ENCODE measurements at places on chromosomes 7 and 10.

- H3K4me3 ChIP-seq: no peak overlapping the region
- DNase-seq: peak; percentile 53
- no peaks in the 10 kb centered on the region for H3K36me3 ChIP-seq
These were observed 951.0 kb downstream of the LRMDA start for GRCh38 chr10:76382381-76382851.

GRCh38 chr10:108358912-108359311, 1194.4 kb upstream of the SORCS1 start:
- no peak overlapping the region for H3K4me3 ChIP-seq
- H3K27ac ChIP-seq: no peak overlapping the region
- no peaks in the 10 kb centered on the region for H3K36me3 ChIP-seq
- no peaks in the 10 kb centered on the region for H3K4me1 ChIP-seq
- no peak for DNase-seq

GRCh38 chr7:78720066-78720465, 733.4 kb downstream of the MAGI2 start:
- peaks cover 28% of the 10 kb centered on the region for H3K4me1 ChIP-seq
- H3K4me3 ChIP-seq: peak overlapping the region; percentile 17
- H3K27ac ChIP-seq: peak overlapping the region; percentile 80
- no peaks in the 10 kb centered on the region for H3K36me3 ChIP-seq
- no peak for DNase-seq

- H3K27me3 ChIP-seq: no peaks in the 10 kb centered on the region
- no peaks in the 10 kb centered on the region for H3K4me1 ChIP-seq
- no peak overlapping the region for H3K27ac ChIP-seq
- DNase-seq: no peak
These were observed 113.8 kb upstream of the KLF6 start for GRCh38 chr10:3898821-3899220.

DNA sequence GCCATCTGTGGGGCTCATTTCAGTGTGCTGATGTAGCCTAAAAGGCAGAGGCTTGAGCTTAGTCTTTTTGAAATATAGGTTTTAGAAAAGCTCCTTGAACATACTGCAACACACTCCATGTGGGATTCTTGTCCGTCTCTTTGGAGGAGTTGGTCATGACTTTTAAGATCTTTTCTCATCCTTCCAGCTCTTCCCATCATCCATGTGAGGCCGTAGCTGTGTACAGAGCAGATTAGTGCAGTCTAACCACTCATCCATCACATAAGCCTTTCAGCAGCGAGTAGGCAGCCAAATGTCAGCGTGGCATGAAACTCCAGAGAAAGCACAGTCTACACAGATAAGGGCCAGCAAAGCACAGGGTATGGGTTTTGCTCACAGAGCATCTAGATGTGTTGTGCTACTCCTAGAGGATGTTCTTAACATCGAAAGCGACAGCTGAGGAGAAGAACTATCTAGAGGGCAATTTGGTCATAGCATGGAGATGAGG, 28.1 kb upstream of the NPVF start:
- H3K36me3 ChIP-seq: no peaks in the 10 kb centered on the region
- no peaks in the 10 kb centered on the region for H3K27me3 ChIP-seq
- peaks cover 3% of the 10 kb centered on the region for H3K4me1 ChIP-seq
- no peak for DNase-seq
- no peak overlapping the region for H3K4me3 ChIP-seq

- DNase-seq: peak; percentile 79
- no peaks in the 10 kb centered on the region for H3K27me3 ChIP-seq
- peaks cover 67% of the 10 kb centered on the region for H3K4me1 ChIP-seq
- peak overlapping the region; percentile 11 for H3K4me3 ChIP-seq
- H3K36me3 ChIP-seq: peaks cover 14% of the 10 kb centered on the region
These were observed 49.2 kb downstream of the SVIL start for GRCh38 chr10:29585488-29585976.

GRCh38 chr7:22179442-22179879, 177.5 kb downstream of the RAPGEF5 start:
- no peak for DNase-seq
- no peaks in the 10 kb centered on the region for H3K4me1 ChIP-seq
- no peak overlapping the region for H3K27ac ChIP-seq

DNA sequence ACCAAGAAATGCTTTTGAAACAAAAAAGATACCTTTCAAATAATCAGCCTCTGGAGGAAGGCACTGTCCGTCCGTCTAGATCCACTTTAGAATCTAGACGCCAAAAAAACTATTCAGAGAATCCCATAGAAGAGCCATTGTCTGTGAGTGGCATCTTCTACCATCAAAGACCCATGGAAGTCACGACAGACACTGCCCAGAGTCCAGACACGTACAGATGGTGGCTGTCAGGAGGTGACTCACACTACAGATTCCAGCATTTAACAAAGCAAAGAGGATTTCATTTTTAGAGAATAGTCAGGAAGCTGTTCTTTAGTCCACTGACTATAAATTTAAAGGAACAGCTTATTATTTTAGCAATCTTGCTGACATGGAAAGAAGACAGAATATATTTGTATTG, 11.7 kb downstream of the C1QL3 start:
- H3K27ac ChIP-seq: no peak overlapping the region
- peaks cover 6% of the 10 kb centered on the region for H3K36me3 ChIP-seq
- H3K27me3 ChIP-seq: no peaks in the 10 kb centered on the region
- no peak overlapping the region for H3K4me3 ChIP-seq

DNA sequence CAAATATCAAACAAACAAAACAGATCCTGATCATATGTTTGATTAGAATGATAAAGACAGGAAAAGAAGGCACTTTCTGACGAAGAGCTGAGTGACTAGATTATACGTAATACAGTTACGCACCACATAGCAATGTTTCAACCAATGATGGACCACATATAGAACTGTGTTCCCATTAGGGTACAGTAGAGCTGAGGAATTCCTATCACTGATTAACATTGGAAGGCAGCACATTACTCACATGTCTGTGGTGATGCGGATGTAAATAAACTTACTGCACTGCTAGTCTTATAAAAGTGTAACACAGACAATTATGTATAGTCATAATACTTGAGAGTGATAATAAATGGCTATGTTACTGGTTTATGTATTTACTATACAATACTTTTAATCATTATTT, 98.3 kb downstream of the PTN start:
- H3K27ac ChIP-seq: no peak overlapping the region
- no peak overlapping the region for H3K4me3 ChIP-seq
- no peaks in the 10 kb centered on the region for H3K4me1 ChIP-seq
- no peak for DNase-seq

DNA sequence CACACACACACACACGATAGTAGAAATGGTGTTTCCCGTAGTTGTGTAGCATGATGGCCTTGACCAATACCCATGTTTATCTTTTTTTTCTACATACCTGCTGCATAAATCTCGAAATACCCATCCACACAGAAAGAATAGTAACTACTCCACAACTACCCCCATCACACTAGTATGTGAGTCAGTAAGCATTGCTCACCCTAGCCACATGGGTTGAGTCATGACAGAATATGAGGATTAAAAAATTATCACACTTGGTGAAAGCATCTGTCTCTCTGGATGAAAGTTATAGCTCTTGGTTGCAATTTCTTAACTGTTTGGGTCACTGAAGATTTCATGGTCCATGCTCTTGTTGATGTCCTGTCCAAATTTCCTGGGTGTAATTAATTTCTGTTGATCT, 103.4 kb upstream of the MDFIC start:
- no peak for DNase-seq
- peaks cover 11% of the 10 kb centered on the region for H3K4me1 ChIP-seq
- H3K36me3 ChIP-seq: no peaks in the 10 kb centered on the region
- H3K4me3 ChIP-seq: no peak overlapping the region
- peak overlapping the region; percentile 33 for H3K27ac ChIP-seq

DNA sequence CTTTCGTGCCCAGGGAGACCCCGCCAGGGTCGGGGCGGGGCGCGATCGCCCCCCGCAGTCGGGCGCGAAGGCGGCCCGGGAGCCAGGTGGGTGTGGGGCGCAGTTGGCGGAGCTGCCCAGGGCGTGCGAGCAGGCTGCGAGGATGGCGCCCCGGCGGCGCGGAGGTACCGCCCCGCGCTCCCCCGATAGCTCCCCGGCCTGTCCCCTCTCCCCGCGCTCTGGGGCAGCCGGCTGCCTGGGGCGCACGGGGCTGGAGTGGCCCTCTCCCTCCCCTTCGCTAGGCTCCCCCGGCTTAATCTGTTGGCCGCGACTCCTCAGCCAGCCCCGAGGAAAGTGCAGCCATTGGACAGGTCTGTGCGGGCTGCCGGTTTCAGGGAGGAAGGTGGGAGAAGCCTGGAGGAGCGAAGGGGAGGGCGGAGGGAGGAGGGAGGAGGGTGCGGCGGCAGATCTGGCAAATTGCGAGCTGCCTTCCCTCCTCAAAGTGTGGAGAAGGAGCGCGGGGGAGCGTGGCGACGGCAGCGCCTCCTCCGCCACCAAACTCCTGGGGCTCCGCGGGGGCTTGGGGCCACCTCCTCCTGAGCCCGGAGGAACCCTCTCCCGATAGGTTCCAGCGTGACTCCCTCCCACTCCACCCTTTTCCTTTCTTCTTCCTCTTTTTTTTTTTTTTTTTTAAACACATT, 361 bp upstream of the PLXDC2 start:
- peak overlapping the region; percentile 83 for H3K4me3 ChIP-seq
- peak overlapping the region; percentile 76 for H3K27ac ChIP-seq
- peaks cover 4% of the 10 kb centered on the region for H3K27me3 ChIP-seq
- H3K4me1 ChIP-seq: no peaks in the 10 kb centered on the region
- DNase-seq: peak; percentile 88

- H3K27ac ChIP-seq: no peak overlapping the region
- no peak overlapping the region for H3K4me3 ChIP-seq
- no peaks in the 10 kb centered on the region for H3K27me3 ChIP-seq
- H3K36me3 ChIP-seq: no peaks in the 10 kb centered on the region
These were observed 390.0 kb downstream of the TNS3 start for GRCh38 chr7:47191876-47192291.

DNA sequence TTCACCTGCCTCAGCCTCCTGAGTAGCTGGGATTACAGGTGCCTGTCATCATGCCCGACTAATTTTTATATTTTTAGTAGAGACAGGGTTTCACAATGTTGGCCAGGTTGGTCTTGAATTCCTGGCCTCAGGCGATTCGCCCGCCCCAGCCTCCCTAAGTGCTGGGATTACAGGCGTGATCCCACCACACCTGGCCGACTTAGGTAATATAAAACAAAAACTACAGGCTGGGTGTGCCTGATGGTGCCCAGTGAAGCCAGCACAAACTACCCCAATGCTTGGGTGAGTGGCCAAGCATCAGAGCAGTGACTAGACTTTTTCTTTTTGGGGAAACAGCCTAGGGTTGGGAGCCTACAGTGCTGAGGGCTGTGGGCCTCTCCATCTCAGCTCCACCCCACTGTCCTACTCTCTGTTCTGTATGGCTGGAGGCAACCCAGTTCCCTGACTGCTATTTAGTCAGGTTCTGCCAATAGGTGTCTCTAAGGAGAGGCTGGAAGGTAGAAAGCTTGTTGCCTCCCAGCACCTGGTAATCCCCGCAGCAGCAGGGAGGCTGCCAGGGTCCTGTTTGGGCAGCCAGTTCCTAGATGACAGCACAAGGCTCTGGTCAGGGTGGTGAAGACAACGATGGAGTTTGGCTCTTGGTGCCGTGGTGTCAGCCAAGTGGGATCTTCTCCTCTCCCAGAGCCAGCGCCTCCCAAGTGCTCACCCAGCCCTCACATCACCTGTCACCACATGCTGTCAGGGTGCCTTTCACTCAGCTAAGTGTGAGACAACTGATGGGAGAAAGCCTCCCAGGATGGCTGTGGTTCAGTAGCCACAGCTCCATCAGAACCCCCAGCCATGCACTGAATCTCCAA, 10.4 kb upstream of the NACAD start:
- H3K27me3 ChIP-seq: no peaks in the 10 kb centered on the region
- H3K4me3 ChIP-seq: no peak overlapping the region
- no peaks in the 10 kb centered on the region for H3K4me1 ChIP-seq
- H3K36me3 ChIP-seq: peaks cover 70% of the 10 kb centered on the region
- peak; percentile 42 for DNase-seq
- no peak overlapping the region for H3K27ac ChIP-seq

All from psoas muscle (tissue), 8 donors.